Activated CD4-positive, alpha-beta T cell treated with anti-CD3 and anti-CD28 coated beads, Interleukin-2, Interleukin-6, amounts not matched to agents 100 ng/mL and 50 ng/mL, durations not matched to agents 16 hours and 8 hours (primary cell): ENCODE measurements at places on chromosomes 2 and 18.

DNA sequence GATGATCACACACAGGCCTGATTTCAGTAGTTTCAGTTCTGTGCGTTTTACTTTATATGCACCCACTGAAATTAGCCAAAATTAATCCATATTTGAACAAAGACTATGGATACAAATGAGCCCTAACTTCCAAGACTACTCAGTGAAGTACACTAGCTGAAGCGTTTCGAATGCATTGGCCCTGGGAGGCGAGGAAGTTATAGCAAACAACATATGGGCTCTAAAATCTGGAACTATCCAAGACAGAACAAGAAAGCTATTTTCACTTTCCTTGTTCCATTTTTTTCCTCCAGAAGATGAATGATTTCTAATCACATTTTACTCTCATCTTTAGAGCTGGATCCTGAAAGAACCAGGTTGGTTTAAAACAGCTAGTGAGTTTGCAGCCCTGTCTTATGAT, 399.4 kb upstream of the HNRNPA3 start:
- no peak for DNase-seq

DNA sequence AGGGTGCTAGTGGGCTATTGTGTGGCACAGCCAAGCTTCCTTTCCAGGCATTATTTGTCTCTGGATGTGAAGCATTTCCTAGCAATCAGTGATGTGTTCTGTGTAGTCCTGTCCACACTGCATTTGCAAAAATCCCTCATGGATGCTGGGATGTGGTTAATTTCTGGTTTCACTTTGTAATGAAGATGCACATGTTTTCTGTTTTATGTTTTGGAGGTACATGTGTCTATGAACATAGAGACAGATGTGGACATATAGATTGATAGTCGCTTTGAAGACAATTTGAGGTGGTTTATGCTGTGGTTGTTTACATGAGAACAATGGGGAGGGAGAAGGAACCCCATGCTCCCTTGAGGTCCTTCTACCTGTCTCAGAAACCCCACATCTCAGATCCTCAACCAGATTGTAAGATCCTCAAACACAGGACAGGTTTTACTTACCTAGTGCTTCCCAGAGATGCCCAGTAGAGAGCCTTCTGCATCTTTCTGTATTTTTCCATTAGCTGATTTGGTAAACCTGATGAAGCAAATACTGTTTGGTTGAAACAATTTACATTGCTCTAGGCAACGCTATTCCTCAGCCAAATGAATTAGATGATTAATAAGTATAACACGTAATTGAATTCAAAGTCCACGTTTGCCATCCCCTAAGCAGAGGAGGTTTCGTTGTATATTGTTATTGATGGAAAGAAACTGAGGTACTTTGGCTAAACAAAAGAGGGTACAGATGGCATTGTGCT, 204.4 kb downstream of the SPP2 start:
- DNase-seq: no peak

DNA sequence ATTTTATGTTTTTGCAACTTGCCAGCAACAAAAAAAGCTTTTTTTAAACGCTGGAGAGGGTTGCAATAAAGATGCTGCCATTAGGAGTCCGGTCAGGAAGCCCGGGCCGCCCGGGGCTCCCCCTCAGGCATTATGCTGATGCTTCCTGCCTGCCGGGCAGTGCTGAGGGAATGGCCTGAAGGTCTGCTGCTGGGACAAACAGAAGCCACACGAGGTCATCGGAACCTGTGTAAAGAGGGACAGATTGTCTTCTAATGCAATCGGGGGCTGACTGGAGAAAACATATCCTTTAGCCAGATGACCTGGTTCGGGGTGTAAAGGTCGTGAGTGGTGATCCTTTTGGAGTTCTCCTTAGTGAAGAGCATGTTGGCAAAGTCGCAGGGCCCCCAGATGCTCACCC, 2.3 kb downstream of the IMPA2 start:
- no peak for DNase-seq

GRCh38 chr18:9561759-9562158, 52.6 kb downstream of the PPP4R1 start:
- DNase-seq: no peak

- no peak for DNase-seq
These were observed 21.1 kb downstream of the CASP10 start for GRCh38 chr2:201203916-201204654.

DNA sequence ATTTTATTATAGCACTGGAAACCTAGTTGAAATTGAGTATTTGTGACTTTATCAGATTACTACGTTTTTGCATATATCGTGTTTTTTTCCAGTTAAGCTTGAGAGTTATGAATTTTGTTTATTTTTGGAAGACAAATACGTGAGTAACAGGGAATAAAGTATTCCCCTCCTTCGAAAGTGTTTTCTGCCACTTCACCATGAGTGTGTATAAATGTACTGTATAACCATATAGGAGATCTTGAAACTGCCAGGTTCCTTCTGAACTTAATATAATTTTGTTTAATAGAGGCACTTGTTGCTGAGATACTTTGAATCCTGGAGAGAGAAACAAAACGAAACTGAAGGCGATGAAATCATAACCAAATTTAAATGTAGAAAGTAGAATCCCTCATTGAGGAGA, 1004.4 kb upstream of the ZEB2 start:
- DNase-seq: no peak

DNA sequence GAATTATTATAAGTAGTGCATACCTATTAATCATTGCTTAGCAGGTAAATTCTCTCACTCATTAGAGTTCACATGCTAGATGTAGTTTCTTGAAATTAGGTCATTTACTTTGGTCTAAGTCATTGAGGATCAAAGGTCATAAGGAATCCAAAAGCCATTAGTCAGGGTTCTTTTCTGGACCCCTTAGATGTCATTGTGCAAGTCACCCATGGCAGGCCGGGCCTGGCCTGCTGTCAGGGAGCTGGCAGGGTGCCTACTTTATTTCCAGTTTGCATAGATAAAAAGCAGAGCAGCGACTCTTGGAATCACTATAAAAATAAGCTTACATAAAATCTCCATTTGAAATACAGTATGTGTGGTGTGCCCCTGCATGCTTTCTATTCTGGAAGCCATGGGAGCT, 91.3 kb downstream of the MEIS1 start:
- no peak for DNase-seq

DNA sequence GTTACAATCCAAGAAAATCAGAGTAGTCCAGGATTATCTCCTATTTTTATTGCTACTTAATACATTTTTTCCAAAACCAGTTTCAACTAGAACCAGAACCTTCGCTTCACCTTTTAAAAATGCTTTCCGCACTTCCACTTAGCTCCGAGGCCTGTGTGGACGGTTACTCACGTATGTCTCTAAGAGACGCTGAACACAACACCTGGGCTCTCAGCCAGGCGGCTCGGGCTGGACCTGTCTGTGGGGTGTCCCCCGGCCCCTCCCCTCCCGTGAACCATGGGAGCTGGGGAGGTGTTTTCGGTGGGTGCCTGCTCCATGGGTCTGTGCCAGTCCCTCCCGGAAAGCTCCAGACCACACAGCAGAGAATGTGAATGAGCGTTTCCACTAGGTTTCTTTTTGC, 223.8 kb downstream of the GLI2 start:
- DNase-seq: no peak

- no peak for DNase-seq
These were observed 12.8 kb upstream of the HPCAL1 start for GRCh38 chr2:10289891-10290290.

GRCh38 chr2:121868652-121869051, 113.2 kb downstream of the TSN start:
- no peak for DNase-seq

DNA sequence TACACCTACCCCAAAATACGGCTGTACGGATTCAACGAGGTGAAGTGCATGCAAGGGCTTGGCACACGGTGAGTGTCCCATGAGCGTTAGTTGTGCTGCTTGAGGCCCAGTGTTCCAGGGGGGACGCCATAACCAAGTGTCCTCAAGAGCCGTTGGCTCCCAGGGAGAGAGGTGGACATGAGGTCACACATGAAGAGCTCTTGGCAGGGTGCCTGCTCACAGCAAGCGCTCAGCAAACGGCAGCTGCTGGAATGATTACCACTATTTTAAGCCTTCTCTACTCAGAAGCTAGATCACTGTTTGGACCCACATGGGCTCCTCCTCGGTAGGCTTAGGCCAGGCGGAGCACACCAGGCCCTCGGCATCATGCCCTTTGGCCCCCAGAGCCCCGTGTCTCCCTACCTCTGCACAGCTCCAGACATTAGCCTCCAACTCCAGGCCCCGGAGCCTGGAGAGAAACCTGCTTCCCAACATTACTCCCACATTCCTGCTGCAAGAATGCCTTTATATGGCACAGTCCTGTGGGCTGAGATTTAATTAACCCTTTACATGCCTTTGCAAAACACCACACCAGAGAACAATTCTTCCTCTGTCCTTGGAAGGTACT, 68.4 kb upstream of the PPP1CB start:
- DNase-seq: no peak

DNA sequence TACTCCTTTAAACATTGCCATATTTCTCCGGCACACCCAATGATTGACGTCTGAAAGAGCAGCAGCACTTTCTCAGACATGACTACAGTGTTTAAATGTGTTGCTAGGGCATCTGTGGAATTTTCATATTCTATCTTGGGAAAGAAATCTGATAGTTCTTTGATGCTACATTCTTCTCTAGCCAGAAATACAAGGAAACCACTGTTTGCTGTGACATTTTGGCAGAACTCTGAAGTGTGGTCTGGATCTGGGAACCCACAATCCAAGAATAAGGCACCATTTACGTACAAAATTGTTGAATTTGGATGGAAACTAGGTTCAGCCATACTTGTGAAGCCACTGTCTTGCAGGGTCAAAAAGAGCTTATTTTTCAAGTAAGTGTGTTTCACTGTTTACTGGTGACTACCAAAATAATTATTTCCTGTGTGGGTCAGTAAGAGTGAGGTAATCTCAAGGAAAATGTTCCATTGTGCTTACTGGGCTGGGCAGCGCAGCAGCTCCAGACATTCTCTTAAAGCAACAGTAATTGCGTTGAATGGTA, 21.3 kb upstream of the CD28 start:
- no peak for DNase-seq
